ENCODE measurements at places on chromosomes 2 and 18.

- DNase-seq = peak; percentile 66
Observed at GRCh38 chr2:113169002-113169530, 4.7 kb upstream of the PSD4 start.

- DNase-seq = peak; percentile 31
Observed at GRCh38 chr2:181077128-181077709, 96.8 kb downstream of the UBE2E3 start.

DNA sequence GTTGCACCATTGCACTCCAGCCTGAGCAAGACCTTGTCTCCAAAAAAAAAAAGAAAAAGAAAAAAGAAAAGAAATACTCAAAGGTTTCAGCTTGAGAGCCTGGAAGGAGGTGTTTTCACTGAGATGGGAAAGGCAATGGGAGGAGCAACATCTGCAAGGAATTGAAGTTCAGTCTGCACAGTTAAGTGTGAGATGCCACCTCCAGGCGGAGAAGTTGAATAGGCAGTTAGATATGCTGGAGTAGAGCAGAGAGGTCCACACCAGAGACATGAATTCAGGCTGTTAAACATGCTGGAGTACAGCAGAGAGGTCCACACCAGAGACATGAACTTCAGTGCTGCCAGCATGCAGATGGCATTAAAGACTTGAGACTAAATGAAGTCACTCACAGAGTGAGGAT lies 41.4 kb upstream of the DTNB start:
- no peak for DNase-seq

- no peak for DNase-seq
Observed at GRCh38 chr2:219765231-219765911, 137.9 kb downstream of the SLC4A3 start.

DNA sequence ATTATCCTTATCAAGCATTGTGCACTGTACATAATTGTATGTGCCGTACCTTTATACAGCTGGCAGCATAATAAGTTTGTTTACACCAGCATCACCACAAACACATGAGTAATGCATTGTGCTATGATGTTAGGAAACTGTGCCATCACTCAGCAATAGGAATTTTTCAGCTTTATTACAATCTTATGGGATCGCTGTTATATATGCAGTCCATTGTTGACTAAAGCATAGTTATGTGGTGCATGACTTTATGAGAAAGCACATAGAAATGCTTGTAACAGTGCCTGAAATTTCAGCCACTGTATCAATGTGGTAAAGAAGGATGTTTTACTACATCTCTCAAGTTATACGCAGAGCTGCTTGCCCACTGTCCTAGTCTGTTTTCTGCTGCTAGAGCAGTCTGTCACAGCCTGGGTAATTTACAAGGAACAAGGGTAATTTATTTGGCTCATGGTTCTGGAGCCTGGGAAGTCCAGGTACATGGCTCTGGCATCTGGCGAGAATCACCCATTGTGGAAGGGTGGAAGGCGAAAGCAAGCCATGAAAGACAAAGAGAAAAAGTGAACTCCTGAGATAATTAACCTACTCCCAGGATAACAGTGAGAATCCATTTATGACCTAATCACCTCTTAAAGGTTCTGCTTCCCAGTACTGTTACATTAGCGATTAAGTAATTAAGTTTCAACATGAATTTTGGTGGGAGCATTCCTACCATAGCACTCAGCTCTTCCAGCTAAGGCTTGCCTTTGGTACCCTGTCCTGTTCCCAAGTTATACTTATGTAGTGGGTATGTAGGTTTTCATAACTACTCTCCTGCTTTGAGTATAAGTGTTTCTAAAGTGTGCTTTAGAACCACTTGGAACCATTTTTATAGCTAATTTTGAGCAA lies 4.6 kb downstream of the MAP3K20 start:
- no peak for DNase-seq

GRCh38 chr2:10369269-10370255 lies 66.9 kb downstream of the HPCAL1 start:
- DNase-seq = no peak

GRCh38 chr2:85216927-85217326 lies 83.7 kb downstream of the TCF7L1 start:
- no peak for DNase-seq

DNA sequence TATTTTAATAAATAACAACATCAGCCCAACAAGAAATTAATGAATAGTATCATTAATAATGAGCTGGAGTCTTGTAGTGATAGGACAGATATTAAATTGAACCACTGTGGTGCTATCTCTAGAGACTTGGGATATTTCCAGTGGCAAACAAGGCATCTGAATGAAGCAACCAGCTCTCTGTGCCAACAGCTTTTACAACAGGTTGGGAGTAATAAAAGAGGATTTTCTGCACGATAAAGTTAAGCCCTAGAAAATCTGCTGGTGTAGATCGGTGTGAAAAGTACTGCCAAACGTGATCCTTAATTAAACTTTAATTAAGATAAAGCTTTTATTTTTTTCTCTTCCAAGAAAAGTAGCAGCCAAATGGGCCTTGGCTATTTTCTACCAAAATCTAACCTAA lies 385.5 kb downstream of the NR4A2 start:
- no peak for DNase-seq

DNA sequence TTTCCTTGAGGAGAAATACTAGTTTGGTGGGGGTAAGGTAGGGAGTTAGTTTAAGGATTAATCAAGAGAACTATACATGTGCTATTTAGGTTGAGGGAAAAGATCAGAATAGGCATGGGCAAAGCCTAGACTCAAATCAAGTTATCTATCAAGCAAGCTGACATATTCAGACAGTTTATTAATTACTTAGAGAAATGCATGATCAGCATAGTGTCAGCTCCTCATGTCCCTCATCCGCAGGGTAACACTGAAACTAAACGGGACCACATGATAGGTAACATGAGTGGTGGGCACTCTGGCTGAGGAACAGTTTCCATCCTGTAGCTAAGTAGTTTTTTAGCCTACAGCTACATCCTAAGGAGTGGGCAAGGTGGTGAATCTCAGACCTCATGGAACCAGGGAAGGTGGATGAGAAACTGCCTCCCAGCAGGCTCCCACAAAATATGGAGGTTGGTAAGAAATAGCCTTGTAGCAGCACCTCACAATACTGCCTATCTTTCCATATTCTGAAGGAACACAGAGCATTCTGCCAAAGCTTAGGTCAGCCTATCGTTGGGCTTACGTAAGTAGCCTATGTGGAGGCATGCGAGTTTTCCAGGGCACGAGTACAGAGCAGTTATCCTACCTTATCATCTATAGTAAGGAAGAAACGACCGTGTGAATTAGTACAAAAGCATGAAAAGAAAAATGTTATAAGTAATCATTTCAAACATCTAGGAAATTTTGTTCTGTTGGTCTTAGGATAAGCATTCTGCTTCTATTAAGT lies 18.4 kb downstream of the ZC3H6 start:
- DNase-seq = no peak

- no peak for DNase-seq
Observed at GRCh38 chr18:36329684-36330434, 32.3 kb downstream of the FHOD3 start.

GRCh38 chr18:44682871-44683221 lies 2.2 kb downstream of the SETBP1 start:
- DNase-seq = no peak

DNA sequence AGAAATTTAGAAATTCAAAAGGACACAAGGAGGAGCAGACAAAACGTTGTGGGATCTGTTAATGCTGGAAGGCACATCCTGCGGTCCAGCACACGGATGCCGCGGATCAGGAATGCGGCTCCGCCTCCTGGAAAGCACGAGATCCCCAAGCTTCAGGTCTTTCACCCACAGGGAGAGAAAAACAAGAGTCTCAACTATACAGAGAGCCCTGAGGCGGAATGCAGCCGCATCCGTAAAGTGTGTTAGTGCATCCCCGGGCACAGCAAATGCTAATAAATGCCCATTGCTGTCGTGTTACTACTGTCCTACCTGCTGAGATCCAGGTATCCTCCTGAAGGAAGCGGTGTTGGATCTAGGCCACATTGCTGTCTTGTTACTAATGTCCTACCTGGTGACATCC lies 303.9 kb downstream of the EIPR1 start:
- DNase-seq = no peak

- no peak for DNase-seq
Observed at GRCh38 chr2:142907653-142908052, 30.2 kb downstream of the KYNU start.

- DNase-seq = no peak
Observed at GRCh38 chr2:37549598-37549997, 121.8 kb downstream of the CDC42EP3 start.

- DNase-seq = no peak
Observed at GRCh38 chr2:21515903-21516302, 392.1 kb downstream of the TDRD15 start.

DNA sequence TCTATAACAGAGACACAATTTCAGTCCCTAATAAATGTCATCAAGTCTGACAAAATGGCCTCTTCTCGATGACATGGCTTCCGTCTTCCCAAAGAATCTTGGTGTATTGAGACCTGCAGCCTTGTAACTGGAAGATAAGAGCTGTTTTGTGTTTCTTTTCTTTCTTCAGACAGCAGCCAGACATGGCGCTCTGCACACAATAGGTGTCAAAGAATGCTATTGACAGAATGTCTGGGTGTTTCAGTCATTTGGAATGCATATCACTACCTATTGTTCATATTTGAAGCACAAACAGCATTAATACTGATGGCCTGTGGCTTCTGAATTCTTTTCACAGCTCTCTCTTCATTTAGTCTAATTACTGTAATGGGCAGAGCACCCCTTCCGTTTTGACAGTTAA lies 344.8 kb downstream of the RPRM start:
- no peak for DNase-seq

GRCh38 chr2:157793053-157793612 lies 83.0 kb downstream of the ACVR1 start:
- no peak for DNase-seq

DNA sequence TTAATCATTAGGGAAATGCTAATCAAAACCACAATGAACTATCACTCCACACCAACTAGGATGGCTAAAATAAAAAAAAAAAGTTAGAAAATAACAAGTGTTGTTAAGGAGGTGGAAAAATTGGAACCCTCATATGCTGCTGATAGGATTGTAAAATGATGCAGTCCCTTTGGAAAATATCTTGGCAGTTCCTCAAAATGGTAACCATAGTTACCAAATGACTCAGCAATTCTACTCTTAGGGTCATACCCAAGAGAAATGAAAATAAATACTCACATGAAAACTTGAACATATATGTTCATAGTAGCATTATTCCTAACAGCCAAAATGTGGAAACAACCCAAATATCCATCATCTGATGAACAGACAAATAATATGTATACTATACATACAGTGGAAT lies 15.7 kb upstream of the ACVR2A start:
- no peak for DNase-seq

DNA sequence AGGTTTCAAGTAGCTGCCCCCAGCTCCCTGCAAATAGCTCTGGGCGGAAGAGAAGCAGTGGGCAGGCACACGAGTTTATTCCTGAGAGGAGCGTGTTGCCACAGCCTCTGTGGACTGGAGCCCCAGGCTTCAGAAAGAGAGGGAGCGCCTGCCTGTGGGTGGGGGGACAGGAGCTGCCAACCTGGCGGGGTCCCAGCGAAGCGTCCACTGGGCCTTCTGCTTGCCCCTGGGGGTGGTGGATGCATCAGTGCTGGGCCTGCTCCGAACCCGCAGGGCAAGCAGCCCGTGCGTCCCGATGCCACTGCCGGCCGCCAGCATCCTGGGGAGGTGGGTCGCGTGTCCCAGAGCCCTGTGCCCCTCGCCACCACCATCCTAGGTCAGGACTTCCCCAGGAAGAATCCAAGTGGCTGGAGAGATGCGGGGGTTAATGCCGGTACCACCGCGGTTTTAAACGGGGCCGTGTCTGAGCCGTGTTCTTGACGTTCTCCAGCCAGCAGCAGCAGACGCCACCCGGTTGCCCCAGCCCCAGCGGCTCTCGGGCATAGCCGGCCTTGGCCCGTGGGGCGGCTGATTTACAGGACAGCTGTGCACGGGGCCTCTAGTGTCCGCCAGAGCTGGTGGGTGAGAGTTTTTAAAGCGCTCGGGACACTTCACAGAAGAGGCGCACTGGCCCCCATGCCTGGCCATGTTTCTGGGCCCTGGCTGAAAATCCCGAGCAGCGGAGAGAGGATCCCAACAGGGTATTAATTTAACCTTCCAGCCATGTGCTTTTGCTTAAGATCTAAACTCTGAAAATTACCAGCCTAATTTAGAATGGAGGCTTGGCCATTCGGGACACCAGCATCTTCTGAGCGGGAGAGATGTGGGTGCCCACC lies 84.7 kb downstream of the NFATC1 start:
- DNase-seq = no peak

All from CD4-positive, alpha-beta T cell treated with Interleukin-1 beta for 1 hour (primary cell).